Muscle of leg (tissue), 16 donors: ENCODE measurements at places on chromosomes 1 and 21.

- DNase-seq, result peak; percentile 48
These were observed 14.6 kb downstream of the C1orf198 start for GRCh38 chr1:230853731-230854130.

- no peak for DNase-seq
These were observed 88.0 kb upstream of the IVNS1ABP start for GRCh38 chr1:185404907-185405568.

DNA sequence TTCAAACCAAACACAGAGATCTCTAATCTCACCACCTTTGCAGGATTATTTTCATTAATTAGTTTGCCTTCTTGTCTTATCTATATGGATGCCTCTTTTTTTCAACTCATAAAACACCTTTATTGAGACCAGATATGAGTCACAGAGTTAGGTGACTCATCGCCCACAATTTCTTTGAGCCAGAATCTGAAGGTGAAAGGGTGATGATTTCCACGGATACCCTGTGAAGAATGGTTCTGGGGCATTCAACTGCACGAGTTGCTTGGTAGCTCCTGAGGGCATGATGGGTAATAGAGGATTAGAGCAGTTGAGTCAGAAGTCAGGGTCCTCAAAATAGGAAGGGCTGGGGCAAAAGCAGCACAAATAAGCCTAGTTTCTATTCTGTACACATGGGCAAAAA, 128.2 kb downstream of the TBX19 start:
- no peak for DNase-seq

DNA sequence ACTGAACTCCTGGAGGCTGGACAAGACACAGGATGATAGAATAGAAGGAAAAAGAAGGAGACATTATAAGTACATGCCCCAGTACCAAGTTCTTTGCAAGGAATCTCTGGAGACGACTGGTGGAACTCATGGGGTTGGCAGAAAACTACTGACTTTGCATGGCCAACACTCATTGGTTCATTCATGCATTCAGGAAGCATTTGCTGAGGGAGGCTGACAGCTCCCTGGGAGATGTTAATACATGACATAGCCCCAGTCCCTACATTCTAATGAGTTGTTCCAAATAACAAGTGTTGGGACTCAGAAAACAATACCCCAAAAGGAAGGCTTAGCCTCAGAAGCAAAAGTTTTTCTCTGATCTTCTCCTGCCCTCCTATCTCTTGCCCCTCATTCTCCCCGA, 172.8 kb upstream of the IRF2BP2 start:
- no peak for DNase-seq

GRCh38 chr1:118992868-118993699, 4.9 kb upstream of the TBX15 start:
- no peak for DNase-seq

DNA sequence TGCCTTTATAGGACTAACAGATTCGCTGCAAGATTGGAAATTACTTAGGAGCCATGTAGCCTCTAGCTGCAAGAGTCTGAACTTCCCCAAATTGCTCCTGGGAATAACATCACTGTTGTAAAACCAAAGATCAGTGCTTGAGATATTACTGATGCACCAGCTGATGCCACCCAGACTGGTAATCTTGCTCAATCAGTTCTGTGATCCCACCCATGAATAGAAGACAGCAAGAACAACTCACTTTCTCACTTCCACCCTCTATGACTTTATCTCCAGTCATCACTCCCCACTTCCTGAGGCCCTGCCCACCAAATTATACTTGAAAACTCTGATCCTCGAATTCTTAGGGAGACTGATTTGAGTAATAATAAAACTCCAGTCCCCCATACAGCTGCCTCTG, 1011.1 kb downstream of the PLA2G4A start:
- DNase-seq, result no peak

DNA sequence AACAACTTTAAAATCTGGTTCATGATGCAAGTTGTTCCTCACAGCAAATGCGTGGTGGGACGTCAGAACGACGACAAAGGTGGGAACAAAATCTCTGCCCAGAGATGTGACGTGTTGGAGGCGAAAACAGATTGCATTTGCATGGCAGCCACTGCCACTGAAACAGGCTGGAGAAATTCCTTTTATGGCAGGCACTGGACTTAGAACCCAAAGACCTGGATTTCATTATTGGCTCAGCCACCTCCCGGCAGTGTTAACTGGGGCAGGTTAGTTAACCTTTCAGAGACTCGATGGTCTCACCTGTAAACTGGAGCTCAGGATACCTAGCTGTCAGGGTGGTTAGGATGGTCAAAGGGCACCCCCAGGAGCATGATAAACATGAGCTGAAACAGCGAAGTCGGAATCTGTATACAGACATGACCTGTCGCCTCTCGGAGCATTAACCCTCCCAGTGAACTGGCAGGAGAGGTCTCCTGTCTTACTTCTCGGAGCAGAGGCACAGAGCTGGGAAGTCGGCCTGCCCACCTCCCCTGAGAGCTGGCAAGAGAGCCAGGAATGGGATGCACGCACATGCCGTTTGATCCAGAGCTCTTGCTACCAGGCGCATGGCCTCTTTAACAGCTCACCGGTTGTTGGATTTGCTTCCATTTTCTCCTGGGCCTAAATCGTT, 59.2 kb upstream of the TARBP1 start:
- peak; percentile 20 for DNase-seq

- peak; percentile 43 for DNase-seq
These were observed 7.7 kb upstream of the LAMB3 start for GRCh38 chr1:209659909-209660308.

DNA sequence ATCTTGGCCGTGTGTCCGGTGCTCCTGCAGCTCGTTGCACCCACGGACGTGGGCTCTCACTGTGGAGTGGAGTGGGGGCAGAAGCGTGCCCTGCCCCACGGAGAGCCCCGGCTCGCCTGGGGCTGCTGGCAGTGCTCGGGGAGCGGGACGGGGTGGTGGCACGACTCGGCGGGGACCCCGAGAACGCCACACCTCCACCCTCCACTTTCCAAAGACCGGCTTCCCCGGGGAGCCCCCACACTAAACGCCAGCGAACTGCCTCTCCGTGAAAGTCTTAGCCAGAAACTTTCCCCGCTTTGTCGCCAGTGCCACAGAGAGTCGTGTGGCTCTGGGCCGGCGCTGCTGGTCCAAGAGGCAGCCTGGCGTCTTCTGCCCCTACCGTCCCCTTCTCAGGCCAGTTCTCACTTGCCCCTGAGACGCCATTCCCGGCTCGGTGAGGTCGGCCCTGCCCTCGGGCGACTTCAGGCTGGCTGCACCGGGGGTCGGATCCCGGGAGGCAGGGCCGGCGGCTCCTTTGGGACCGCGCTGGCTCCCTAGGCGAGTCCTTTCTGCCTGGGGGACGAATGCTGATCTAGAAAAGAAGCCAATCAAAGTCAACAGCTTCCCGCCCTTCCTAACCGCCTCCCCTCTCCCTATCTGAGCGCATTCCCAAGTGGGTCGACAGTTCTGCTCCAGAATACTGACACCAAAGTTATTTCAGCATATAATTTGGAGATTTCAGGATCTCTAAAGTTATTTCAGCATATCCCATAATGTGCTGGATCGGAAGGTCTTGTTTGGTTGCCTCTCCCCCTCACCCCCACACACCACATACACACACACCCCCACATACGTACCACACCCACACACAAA, 2.6 kb upstream of the SAMD13 start:
- DNase-seq, result peak; percentile 55

GRCh38 chr1:201136355-201137023, 9.5 kb upstream of the ASCL5 start:
- no peak for DNase-seq

- no peak for DNase-seq
These were observed 60.1 kb downstream of the ELK4 start for GRCh38 chr1:205571747-205572146.

DNA sequence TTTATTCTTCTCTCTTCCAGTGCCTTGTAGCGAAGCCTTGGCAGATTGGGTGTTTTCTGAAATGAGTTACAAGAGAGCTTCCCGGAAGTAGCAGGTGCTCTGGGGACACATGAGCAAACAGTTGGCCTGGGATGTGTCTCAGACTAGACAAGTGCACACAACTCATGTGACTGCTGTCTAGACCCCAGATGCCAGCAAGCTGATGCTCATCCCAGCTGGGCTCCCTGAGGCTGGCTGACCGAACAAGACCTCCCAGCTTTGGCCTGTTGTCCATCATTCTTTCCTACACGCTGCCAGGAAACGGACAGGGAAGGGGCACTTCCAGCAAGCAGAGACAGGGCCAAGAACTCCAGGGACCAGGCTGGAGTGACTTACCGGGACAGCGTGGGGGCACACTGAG, 18.7 kb upstream of the CSF1 start:
- peak; percentile 81 for DNase-seq

DNA sequence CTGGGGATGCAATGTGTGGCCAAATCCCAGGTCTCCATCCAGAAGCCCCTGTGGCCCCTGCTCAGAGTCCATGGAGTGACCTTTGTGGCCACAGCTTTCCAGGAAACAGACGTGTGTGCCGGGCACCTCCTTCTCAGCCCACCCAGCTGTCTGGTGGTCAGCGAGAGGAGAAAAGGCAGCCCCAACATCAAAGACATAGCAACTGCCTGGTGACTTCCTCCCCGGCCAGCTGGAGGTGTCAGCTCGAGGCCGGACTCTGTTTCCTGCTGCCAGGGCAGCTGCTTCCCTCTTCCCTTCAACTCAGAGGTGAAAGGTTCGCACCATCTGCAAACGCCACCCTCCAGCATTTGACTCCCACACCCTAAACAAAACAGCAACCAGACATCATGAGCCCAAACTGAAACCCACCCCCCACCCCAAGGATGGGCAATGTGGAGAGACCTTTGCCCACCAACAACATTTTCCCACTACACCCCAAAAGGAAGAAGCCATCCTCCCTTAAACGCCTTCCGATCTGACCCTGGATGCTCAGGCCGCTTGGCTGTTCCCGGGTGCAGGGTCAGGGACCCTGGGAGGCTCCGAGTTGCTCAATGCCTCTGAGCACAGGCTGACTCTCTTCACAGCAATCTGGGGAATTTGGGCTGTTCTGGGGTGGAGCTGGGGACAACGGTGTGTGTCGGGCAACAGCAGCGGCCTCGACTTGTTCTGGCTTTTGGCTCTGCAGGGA, 162.3 kb downstream of the PSMG1 start:
- peak; percentile 62 for DNase-seq

DNA sequence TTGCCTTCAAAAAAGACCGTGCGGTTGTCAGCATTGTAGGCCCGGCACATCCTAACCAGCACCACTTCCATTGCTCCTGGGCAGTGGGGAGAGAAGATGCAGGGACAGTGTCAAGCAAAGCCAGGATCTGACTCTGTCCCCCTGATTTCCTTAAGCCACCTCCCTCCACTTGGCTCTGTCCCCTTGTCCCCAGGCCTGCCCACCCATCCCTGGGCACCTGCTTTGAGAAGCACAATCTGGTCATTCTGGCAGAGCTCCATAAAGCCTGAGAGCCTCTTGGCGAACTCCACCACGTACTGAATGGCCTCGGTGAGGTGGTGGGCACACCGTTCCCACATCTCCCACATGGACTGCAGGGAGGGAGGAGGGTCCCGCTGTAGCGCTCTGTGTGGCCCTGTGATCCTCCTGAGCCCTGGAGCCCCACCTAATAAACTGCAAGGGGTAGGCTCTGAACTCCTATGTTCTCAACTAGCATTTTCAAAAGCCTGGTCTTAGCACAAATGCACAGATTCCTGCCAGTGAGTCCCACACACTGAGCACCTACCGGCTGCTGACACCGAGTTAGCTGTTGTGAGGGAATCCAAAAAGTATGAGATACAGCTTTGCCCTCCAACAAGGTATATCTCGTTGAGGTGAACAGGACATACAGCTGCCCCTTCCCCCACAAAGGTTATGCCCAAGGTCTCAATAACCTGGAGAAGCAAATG, 8.2 kb upstream of the LINGO4 start:
- no peak for DNase-seq

DNA sequence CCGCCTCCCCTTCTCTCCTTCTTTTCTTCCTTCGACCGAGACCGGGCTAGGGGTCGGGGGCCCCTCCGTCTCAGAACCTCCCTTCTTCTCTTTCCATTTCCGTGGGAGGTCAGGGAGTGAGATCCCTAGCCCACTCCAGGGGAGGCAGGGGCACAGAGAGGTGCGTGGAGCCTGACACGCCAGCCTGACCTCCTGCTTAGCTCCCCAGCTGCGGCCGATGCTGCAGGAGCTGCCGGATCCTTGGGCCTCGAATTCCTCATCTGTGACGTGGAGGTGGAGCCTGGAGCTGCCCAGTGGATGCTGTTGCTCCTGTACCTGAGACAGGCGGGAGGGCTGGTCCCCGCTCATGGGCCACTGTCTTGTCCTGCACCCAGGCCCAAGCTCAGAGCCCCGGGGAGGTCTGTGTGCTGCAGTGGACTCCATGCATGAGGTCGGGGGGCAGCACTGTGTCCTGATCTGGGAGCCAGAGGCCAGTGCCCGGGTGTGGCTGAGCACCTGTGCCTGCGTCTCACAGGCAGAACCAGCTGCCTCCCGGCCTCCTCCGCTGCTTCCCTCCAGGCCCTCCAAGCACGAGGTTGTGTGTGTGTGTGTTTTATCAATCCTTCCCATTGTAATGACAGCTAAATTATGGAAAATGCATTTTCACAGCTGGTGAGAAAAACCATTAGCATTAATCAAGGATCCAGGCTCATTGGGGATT, 55.3 kb upstream of the TTC34 start:
- DNase-seq, result no peak

- DNase-seq, result peak; percentile 84
These were observed 80.8 kb upstream of the POU3F1 start for GRCh38 chr1:38127428-38127827.
